ENCODE measurements at places on chromosomes 12 and 14. TPM values are rescaled to one million over a fixed set of nuclear protein-coding genes. Genes with fewer than 3 reads are reported as not detected.

DNA sequence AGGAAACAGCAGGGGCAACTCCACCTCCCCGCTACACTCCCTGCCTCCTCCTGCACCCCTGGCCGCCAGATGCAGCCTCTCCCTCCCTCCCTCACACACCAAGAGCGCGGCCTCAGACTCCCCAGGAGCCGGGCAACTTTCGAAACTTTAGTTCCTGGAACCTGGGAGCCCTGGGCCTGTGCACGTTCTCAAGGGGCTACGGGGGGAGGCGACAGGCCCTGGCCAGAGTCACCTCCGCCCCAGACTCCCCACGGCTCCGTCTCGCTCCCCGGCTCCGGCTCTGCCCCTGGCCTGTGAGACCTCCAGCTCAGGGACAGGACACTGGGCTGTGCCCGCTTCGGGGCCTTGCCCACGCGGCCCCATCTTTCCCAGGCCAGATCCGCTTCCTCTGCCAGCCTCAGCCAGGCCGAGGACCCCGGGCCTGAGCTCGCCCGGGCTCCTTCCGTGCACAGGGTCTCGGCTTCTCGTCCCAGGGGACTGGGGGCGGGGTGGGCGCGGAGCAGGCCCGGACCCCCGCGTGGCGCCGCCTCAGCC is 5.5 kb downstream of the AMN start:
- DNase-seq, result no peak

DNA sequence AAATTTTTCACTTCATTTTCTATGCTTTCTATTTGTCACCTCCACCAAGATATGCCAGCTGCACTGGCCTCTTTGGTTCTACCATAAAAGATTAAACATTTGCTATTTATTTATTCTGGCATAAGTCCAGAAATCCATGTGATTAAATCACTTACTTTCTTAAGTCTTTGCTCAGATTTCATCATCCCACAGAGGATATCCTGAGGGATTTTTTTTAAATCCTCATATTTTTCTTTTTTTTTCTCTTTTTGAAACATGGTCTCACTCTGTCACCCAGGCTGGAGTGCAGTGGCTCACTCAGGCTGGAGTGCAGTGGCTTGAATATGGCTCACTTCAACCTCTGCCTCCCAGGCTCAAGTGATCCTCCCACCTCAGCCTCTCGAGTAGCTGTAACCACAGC is 645.4 kb upstream of the ATXN7L3B start:
- DNase-seq, result no peak

GRCh38 chr14:79165471-79166090 is 995.4 kb downstream of the NRXN3 start:
- DNase-seq, result no peak

DNA sequence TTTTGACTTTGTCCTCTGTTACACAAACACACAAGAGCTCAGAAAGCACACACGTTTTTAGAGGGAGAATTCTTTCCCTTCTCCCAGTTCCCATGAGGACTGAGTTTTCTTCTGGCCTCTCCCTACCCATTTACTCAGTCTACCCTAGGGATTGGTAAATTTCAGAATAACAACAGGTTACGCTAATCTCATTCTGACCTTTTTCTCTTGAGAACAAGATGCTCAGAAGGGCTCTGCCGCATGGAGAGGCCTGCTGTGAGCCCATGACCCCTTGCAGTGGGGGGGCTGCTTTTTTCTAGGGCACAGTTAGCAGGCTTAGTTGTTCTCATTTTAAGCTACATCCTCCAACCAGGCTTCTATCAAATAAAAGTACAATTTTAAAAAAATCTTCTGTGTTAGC is 69.5 kb downstream of the GPR135 start:
- no peak for DNase-seq

GRCh38 chr12:6941267-6941666 is 2.3 kb upstream of the RNU7-1 start:
- DNase-seq, result no peak

GRCh38 chr14:100246809-100247428 is 8.0 kb downstream of the YY1 start:
- peak; percentile 65 for DNase-seq

- no peak for DNase-seq
These were observed 540.3 kb downstream of the BCL11B start for GRCh38 chr14:98731701-98732100.

- no peak for DNase-seq
These were observed 54.4 kb downstream of the SETD3 start for GRCh38 chr14:99426265-99426664.

DNA sequence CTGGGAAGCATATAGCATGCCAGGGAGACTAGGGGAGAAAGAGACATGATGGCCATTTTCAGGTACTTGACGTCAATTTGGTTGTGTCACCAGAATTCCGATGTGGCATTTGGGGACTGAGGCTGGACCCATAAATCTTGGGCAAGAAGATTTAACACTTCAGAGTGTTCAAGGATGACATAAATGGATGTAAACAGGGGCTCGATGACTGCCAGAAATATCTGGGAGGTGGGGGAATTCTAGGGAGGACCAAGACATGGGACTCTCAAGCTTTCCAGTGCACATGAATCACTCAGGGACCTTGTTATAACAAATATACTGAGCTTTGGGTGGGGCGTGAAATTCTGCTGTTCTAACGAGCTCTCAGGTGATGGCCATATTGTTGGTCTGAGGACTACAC is 17.8 kb downstream of the HAL start:
- no peak for DNase-seq

GRCh38 chr14:67016856-67017255 is 172.4 kb upstream of the GARIN2 start:
- no peak for DNase-seq

- DNase-seq, result no peak
These were observed 70.9 kb downstream of the RESF1 start for GRCh38 chr12:32030151-32030550.

- DNase-seq, result peak; percentile 84
These were observed 121.7 kb upstream of the FUT8 start for GRCh38 chr14:65290830-65291229.

DNA sequence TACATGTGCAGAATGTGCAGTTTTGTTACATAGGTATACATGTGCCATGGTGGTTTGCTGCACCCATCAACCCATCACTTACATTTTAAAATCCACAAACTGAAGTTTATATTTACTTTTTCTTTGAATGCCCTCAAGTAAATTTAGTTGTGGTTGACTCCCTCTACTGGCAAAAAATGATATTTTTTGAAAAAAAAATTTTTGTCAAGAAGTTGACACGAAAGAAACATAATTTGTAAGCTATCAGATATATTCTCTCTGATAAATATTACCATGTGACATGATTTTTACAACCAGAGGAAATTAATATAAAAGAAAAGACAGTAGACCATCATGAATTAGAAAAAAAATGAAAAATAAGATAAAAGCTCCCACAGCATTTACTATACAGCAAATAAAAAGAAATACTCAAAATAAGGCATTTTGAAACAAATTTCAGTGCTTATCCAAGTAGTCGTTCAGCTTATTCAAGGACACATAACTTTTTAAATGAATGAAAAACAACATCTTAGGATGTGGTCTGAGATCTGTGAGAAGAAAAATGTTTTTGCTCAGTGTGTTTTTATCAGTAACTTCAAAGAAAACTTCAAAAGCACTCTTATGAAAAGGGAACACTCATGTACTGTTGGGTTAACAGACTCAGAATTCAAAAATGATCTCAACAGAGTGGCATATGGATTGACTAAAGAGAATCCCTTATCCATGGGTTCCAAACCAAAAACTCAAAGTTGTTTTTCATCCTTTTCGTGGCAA is 30.0 kb upstream of the GRIP1 start:
- DNase-seq, result peak; percentile 18

DNA sequence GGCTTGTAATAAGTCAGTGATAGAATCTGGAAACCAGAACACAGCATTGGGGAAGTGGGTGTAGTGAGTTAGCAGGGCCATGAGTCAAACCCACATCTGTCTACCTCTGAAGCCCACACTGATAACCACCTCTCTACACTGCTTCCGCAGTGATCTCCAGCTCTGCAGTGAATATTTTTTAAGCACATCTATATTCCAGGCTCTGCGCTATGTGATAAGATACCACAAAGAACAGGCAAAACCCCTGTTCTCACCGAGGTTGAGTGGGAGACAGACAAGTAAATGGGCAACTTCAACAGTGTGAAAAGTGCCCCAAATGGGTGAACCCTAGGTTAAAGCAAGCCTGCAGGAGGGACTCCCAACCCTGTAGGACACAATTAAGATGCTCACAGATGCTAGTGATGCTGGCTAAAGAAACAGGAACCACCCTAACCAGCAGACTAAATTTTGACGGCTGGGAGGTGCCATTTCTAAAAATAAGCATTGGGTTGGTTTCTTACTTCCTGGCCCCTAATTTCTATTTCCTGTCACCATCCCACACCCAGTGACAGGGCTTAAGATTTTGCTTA is 375.0 kb downstream of the DPF3 start:
- DNase-seq, result no peak

- peak; percentile 76 for DNase-seq
These were observed 212.1 kb downstream of the GXYLT1 start for GRCh38 chr12:41932470-41932991.

DNA sequence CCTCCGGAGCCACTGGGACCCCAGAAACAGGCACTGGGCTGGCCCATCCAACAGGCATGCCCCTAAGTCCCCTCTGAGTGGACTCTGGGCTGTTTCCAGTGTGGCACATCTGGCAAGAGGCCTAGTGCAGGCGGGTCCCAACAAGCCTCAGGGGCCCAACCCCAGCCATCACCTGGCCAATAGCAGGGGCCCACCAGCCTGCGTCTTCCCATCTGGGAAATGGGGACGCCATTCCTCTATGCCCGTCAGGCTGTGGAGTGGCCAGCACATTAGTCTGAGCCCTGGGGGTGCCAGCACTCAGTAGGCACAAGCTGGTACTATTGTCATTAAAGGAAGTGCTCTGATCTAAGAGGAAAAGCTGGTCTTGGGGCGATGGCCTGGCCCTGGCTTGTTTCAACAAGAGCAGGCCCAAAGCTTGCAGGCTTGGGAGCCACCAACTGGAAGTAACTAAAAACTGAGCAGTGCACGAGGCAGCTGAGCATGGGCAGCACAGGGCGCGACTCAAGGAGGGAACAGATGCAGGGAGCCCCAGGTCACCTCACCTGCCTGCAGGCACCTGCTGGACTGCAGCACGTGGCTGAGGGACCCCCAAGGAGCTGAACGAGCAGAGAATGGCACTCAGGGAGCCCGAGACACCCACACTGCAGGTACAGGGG is 8.4 kb downstream of the DEGS2 start:
- DNase-seq, result no peak

DNA sequence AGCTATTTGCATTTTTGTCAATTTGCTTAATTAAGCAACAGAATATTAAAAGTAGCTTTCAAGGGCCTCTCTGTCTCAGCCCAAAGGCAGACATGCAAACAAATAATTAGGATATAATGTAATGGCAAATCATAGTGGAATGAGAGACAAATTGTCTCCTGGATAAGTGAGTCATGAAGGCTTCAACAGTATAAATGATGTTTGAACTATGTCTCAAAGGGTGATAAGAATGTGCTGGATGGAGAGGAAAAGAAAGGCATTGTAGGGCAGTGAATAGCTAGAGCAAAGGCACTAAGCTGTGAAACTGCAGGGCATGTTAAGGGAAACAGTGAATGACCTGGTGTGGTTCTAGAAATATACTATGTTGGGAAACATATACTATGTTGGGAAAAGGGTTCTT is 53.5 kb upstream of the PPP1R12A start:
- DNase-seq, result no peak

- peak; percentile 31 for DNase-seq
These were observed 20.6 kb upstream of the CLEC2D start for GRCh38 chr12:9648701-9649531.

GRCh38 chr12:95532851-95533250 is 18.4 kb downstream of the USP44 start:
- peak; percentile 11 for DNase-seq

GRCh38 chr14:22865424-22866405 is 5.8 kb upstream of the LRP10 start:
- DNase-seq, result no peak

GRCh38 chr12:3455312-3455711 is 35.7 kb upstream of the PRMT8 start:
- no peak for DNase-seq

DNA sequence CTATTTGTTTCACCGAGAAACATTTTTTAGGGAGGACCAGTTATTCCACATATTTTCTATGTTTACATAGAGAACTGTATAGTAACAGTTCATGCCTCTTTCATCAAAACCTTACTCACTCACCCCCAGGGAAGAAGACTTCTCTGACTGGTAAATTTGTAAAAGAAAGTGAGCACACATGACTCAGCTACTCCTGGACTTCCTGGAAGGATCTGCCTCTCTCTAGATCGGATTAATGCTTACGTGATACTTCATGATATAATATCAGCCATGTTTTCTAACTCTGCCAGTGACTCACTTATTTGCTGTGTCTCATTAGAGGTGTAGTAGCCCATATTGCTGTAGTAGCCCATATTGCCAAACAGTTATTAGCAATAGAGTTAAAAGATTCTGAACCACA is 494.3 kb upstream of the ATXN7L3B start:
- DNase-seq, result no peak

DNA sequence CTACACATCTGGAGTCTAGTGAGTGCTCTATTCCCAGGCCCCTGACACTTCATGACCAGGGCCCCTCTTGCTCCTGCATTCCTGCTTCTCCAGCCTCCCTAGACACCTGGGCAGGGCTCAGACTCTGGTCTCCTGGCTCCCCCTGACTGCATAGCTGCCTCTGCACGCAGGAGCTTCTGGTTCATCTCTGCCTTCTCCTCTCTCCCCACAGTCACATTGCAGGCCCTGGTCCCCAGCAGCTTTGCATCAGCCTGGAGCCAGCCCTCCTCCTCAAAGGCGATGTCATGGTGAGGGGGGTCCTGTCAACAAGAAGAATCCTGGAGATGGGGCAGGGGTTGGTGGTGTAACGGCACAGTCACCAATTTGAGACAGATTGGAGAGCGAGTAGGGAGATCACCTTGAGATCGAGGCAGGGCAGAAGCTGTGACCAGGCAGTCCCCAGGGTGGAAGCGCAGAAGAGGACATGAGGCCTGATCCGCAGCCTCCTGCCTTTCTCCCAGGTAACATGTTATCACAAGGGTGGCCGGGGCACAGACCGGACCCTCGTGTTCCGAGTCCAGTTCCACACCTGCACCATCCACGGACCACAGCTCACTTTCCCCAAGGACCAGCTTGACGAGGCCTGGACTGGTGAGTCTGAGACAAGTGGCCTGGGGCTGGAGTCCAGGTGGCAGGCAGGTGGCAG is 8.1 kb downstream of the TNS2 start:
- DNase-seq, result no peak

LUM gene
- not detected for total RNA-seq

RNF212B gene
- total RNA-seq, result not detected

BDKRB2 gene
- under 0.01 TPM for total RNA-seq

CAPS2 gene
- 0.40 TPM for total RNA-seq

KRT86 gene
- not detected for total RNA-seq

SMCO2 gene
- total RNA-seq, result 0.22 TPM

SYNE2 gene
- 43.6 TPM for total RNA-seq

BCL11B gene
- under 0.01 TPM for total RNA-seq

TAS2R20 gene
- total RNA-seq, result 1.1 TPM

RHEBL1 gene
- total RNA-seq, result 1.5 TPM

DACT1 gene
- total RNA-seq, result under 0.01 TPM

DNAJC22 gene
- total RNA-seq, result 0.87 TPM

HCAR2 gene
- not detected for total RNA-seq

CD27 gene
- total RNA-seq, result not detected

ITGB7 gene
- not detected for total RNA-seq

Measured in lung microvascular endothelial cell (primary cell).